Stimulated activated CD8-positive, alpha-beta memory T cell treated with anti-CD3 and anti-CD28 coated beads, Interleukin-15, amount 100 ng/mL, for 48 hours (primary cell): ENCODE measurements at places on chromosomes 4 and X.

DNA sequence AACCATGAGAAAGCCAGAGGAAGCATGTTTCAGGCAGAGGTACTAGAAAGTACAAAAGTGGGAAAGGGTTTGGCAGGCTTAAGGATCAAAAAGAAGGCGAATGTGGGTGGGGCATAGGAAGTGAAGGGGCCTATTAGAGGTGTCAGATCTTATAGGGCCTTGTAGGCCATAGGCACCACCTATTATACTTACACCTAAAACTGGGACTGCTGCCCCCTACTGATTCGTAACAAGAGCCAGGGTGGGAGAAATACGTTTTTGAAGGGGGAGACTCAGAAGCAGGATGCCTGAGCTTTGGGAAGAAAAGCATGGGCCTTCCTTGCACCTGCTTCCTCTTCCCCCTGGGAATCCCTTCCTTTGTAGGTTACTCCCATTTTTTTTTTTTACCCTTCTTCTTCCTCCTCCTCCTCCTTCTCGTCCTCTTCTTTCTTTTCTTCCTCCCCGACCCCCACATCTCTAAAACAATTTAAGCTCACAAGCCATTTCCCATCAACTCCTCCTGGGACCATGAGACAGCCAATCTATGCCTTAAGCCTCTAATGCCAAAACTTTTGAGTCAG is 40.7 kb upstream of the GPC3 start:
- DNase-seq: no peak

DNA sequence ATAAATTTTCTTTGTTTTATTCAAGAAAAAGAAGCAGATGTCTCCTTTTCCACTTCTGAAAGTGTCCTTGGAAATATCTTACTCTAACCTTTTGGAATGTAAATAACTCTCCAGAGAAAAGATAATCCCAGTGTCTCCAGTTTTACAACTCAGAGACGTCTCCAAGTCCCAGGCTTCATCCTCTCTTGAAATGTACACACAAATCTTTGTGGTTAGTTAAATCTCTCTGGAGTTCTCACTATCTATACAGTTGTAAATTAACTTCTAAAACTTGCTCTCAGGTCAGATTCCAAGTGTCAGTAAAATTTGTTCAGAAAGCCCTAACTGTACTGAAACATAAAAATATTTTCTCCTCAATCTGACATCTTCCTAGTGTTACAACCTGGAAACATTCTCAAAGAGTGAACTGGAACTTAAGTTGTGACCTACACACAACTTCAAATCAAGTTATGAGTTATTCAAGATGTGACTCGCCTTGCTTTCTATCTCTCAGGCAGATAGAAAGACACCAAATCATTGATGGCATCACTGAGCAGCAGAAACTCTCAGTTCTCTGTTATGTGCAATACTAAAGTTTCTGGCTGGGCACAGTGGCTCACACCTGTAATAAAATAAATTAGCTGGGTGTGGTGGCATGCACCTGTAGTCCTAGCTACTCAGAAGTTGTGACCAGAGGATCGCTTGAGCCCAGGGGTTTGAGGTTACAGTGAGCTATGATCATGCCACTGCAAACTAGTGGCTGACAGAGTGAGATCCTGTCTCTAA is 284.2 kb downstream of the RCHY1 start:
- DNase-seq: no peak

DNA sequence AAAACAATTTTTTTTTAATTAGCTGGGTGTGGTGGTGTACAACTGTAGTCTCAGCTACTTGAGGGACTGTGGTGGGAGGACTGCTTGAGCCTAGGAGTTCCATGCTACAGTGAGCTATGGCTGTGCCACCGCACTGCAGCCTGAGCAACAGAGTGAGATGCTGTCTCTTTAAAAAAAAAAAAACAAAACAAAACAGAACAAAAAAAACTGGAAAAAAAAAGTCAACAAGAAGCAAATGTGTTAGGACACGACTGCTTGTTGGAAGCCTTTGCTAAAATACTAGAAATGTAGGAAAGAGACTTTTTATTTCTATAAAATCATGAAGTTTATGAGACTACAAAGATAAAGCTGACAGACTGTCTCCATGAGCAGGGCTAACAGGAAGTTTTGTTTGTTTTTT is 87.2 kb downstream of the SH3RF1 start:
- no peak for DNase-seq

- DNase-seq: no peak
Observed at GRCh38 chr4:54400802-54401201, 171.7 kb downstream of the PDGFRA start.

DNA sequence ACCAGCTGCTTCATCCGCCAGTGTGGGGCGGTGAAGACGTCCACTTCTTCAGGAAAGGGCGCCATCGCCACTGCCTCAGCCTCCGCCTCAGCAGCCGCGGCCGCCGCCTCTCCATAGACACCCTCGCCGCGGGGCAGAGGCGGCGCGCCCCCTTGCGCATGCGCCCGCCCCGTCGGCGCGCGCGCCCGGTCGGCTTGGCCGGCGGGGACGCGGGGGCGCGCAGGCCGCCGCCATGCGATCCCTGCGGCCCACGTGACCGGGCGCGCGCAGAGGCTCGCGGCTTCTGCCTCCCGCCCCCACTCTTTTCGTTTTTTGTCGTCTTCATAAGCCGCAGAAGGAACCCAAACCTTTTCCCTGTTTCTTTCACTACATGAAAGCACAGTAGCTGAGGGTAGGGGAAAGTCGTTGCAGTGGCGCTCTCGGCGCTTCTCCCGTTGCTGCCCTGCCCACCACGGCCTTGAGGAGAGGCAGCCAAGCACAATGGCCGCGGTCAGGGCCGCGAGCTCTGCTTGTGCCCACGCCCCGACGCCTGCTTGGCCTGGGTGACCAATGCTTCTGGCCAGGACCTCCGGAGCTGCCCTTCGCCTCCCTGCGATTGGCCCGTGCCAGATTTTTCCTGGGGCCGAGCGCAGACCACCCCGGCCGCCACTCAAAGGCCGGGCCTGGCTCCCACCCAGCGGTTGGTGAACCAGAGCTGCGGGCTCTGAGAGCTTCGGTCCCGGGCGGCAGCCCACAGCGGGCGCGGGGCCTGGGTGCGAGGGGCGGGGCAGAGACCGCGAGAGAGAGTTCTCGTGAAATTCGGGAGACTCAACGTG is at the start of gene FBXL5:
Gene FBXL5, minus strand, starts transcription at position 135 of the 815 bp plus-strand sequence. Its CDS starts 70 bp downstream, at position 65.
- DNase-seq: peak; percentile 79

DNA sequence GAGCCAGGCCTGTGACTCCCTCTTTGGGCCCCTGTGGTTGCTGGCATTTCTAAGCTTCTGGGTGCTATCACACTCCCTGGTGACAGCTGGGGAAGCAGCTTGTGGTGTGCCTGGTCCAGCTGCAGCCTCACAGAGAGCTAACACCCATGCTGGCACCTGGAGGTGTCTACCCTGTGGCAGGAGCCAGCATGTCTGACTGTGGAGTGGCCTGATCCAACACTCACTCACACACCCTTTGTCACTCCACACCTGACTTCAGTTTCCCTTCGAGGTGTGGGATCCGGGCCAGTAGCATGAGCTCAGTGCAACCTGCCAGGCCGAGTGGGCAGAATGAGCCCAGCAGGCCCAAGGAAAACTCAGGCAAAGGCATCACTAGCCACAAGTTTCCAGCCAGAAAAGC is 67.5 kb downstream of the TECRL start:
- DNase-seq: no peak

- DNase-seq: no peak
Observed at GRCh38 chr4:84971319-84971932, 4.9 kb upstream of the WDFY3 start.

GRCh38 chr4:40170588-40170987 is 26.2 kb upstream of the RHOH start:
- DNase-seq: no peak

DNA sequence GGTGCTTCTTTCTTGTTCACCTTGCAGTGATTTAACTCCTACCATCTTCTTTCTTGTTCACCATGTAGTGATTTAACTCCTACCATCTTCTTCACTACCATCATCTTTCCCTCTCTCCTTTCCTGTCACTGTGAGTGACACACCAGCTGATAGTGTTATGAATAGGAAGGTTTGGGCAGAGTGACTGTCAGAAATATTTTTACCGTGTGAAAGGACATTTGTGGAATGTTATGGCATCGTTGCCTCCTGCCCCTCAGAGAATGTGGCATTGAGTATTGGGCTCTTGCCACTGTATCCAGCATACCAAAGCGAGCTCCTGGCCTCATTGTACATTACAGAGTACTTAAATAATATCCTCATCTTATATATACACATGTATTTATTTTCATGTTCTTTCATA is 90.8 kb upstream of the AMOT start:
- no peak for DNase-seq

DNA sequence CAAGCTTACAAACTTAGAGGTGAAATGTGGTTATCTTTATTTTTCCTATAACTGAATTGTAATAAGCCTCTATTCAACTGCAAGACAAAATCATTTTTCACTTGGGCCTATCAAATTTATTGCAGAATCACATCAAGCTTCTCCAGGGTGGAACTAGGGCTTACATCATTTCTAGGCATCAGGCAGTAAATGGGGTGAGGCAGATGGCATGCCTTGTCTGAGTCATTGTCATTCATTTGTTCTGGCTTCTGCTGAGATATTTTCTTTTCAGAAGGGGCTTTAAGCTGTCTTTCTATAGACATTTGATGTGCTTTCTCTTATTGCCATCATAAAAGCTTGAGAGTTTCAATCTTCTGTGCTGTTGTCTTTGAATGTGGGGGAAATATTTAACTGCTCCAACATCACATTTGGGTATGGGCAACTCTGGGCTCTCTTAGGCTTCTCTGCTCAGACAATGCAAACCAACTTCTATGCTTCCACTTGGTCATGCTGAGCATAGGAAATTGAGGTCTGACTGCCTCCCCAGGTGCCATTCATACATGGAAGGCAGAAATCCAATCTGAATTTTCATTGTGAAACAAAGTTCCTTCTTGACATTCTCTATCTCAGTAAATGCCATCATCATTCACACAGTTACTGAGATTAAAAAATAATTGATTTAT is 225.8 kb upstream of the GIMD1 start:
- no peak for DNase-seq

DNA sequence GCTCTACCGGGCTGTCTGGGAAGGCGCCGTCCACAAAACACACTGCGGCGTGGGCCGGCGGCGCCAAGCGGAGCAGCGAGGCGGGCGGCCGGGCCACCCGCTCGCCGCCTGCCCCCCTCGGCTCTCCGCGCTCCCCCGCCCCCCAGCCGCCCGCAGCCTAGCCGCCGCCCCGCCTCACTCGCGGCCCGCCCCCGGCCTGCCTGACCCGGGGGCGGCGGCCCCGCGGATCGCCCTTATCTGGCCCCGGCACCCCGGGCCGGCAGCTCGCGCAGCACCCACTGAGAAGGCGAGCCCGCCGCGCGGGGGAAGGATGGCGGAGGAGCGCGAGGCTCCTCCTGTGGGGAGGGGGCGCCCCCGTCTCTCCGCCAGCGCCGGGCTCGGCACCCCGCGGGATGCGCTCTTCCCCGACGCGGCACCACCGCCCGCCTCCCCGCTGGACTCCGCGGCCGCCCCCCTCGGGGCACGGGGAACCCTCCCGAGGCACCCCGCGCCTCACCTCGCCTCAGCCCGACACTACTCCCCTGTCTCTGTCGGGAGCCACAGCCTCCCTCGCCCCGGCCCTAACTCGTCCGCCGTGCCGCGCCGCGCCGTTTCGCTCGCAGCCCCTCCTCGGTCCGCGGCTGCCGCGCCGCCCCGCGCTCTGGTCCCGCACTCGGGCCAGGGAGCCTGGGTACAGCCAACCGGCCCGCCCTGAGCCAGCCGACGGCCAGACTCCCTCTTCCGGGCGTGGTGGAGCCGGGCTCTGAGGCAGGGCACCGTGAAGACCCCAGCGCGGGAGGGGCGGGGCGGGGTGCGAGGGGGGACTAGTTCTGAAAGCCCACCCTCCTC is 566 bp downstream of the ATP11C start:
- DNase-seq: peak; percentile 1

- no peak for DNase-seq
Observed at GRCh38 chr4:174210952-174211490, 72.4 kb downstream of the FBXO8 start.

DNA sequence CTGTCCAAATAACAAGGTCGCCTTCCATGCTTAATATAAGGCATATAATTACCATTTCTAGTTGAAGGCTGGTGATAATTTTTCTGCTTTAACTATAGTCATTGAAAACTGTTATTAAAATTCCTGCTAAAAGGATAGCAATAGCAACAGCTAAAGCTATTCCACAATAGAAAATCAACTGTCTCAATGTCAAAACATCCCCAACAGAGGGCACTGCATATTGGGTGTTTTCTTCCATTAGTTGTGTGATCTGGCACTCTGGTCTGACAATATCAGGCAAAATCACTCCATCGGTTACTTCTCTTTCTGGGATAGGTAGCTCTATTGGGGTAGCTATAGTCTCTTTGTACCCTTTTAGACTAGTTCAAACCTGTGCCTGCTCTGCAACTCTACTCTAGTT is 53.5 kb downstream of the TMPRSS11F start:
- no peak for DNase-seq
